Astrocyte (in vitro differentiated cells and primary cell): ENCODE measurements at places on chromosomes 16 and 17.

DNA sequence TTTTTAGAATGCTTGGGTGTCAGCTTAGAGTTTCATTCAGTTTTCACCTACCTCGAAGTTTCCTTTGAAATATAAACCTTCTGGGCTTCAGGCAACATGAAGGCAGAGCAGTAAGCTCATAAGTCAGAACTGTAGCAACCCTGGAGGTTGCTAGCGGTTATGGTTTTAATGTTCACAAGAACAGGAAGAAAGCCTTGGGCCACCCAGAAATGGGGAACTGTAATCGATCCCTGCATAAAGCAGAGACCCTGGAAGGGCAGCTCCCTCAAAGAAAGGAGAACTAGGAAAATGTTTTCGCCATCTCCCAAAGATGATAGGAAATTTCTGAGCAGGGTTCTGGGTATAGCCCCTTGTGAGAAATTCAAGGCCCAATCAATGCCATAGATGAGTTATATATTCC lies 47.8 kb upstream of the RASL10B start:
- DNase-seq, result no peak

DNA sequence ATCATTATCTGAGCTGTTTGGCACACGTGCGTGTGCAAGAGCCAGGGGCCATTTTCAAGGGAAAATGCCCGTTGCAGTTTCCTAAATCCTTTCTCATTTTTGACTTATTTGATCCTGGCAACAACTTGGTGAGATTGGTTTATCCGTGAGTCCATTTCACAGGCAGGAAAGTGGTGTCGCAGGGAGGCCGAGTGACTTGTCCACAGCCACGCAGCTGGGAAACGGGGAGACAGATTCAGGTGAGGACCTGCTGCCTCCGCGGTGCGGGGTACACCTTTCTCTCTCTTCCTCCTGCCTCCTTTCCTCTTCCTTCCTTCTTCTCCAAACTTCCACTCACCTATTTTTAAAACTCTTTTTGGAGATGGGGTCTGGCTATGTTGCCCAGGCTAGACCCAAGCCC lies 46.3 kb upstream of the ZCCHC14 start:
- DNase-seq, result no peak

DNA sequence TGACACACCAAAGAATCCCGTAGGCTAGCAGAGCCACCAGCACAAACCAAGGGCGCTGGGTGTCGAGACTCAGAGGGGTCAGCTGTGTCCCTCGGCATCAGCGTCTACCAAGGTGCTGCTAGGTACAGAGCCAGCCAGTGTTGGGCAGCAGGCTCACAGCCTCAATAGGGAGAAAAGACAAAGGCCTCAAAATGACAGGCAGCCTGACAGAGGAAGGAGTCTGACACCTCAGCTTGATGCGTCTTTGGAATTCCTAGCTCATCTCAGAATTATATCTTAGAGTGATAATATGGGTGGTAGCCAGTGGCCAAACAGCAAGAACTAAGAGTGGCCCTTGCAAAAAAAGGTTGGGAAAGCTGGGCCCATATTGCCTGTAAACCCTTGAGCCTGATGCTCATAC lies 45.9 kb downstream of the HS3ST3B1 start:
- DNase-seq, result no peak

- no peak for DNase-seq
These were observed 42.1 kb downstream of the ABHD15 start for GRCh38 chr17:29524692-29525091.

DNA sequence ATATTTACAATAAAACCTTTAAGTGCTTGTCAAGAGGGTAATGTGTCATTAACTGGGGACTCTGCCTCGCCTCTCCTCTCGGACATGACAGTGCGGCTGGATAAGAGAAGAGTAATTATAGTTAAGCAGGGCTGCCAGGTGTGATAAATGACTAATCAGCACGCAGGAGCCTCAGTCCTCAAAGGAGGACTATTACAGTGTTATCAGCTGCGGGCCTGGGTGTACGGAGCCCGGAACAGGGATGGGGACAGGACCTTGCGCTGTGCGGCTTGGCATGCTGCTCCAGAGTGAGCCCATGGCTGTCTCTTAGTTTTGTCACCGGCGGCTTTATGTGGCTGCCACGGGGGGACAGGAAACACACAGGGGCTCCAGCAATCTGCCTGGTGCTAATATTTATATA lies 607.2 kb downstream of the MAF start:
- DNase-seq, result no peak

DNA sequence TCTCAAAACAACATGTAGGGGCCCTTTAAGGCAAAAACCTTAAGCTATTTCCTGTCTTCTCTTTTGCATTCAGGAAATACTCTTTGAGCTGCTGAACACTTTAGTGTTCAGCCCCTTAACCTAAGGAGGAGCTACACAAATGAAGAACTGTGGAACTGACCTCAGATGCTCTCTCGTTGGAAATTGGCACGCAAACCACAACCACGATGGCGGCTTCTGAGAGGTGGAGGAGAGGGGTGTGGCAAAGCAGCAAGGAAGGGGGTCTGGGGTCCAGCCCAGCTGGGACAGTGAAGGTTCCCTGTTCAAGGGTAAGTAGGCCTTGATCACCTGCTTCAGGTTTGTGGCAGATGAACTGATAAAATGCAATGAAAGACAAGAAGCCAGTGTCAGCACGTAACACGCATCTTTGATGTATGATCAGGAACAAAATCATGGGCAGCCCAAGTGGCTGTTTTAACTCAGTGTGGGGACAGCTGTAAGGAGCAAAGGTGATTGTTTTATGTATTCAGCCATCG lies 291.6 kb upstream of the TNRC6C start:
- no peak for DNase-seq

- no peak for DNase-seq
These were observed 4.3 kb downstream of the POLG2 start for GRCh38 chr17:64492481-64493109.

GRCh38 chr16:3349175-3349574 lies 6.5 kb upstream of the OR2C1 start:
- no peak for DNase-seq

DNA sequence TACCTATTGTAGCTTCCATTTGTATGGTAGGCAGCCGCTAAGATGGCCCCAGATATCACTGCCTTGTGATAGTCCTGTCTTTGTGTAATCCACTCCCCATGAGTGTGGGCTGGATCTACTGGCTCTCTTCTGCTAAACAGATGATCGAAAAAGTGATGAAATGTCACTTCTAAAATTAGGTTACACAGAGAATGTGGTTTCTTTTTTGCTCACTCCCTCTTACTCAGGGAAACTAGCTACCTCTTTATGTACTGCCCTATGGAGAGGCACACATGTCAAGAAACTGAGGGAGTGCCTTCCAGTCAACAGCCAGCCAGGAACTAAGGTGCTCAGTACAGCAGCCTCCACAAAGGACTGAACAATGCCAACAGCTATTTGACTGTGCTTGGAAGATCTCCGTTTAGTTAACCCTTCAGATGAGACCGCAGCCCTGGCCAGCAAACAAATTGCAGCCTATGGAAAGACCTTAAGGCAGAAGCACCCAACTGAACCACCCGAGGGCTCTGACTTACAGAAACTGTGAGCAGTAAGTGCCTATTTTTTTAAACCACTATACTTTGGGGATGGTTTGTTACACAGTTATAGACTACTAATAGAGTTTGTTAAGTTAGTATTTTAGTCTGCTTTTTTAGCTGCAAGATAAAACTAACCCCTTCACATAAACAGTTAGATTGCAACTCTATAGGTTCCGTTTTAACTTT lies 113.2 kb upstream of the MAF start:
- DNase-seq, result no peak
